IMR-90 (cell line): ENCODE measurements at places on chromosomes 7 and 10. TPM values are rescaled to one million over a fixed set of nuclear protein-coding genes. Genes with fewer than 3 reads are reported as not detected.

The PON2 gene
- 36.2 and 49.7 TPM in 2 replicates for total RNA-seq

The NME8 gene
- total RNA-seq: not detected in 2 replicates

The MACC1 gene
- total RNA-seq: under 0.01 TPM in 2 replicates

The UCMA gene
- not detected in 2 replicates for total RNA-seq

The CDNF gene
- total RNA-seq: 0.72 and 0.83 TPM in 2 replicates

The COL26A1 gene
- total RNA-seq: not detected in 2 replicates

The GJD4 gene
- not detected in 2 replicates for total RNA-seq

The CNTNAP2 gene
- not detected in 2 replicates for total RNA-seq

The CTTNBP2 gene
- total RNA-seq: 11.3 and 11.4 TPM in 2 replicates

The ADCK2 gene
- 7.5 and 10.0 TPM in 2 replicates for total RNA-seq

The GARIN1A gene
- 0.18 and 0.28 TPM in 2 replicates for total RNA-seq

The ADAM22 gene
- total RNA-seq: under 0.01 and 0.18 TPM in 2 replicates

The HMX2 gene
- total RNA-seq: not detected in 2 replicates

The TDRD1 gene
- not detected in 2 replicates for total RNA-seq

The KEL gene
- not detected in 2 replicates for total RNA-seq

The AKR1C4 gene
- total RNA-seq: not detected in 2 replicates

The APBB1IP gene
- total RNA-seq: not detected in 2 replicates

The VGF gene
- total RNA-seq: 0.18 and 0.28 TPM in 2 replicates

The TMEM184A gene
- total RNA-seq: 0.28 and 0.36 TPM in 2 replicates

The EPDR1 gene
- total RNA-seq: under 0.01 TPM in 1 of 2 replicates, not detected in the other

The FOXI2 gene
- total RNA-seq: not detected in 2 replicates

The COL17A1 gene
- total RNA-seq: 0.18 and 0.83 TPM in 2 replicates

The SLC18A3 gene
- total RNA-seq: not detected in 2 replicates

The RASSF4 gene
- 5.9 and 6.1 TPM in 2 replicates for total RNA-seq

The DLX5 gene
- total RNA-seq: not detected in 2 replicates

The SMO gene
- 15.3 and 18.5 TPM in 2 replicates for total RNA-seq

The HTRA1 gene
- 23.1 and 28.5 TPM in 2 replicates for total RNA-seq

The HABP2 gene
- not detected in 2 replicates for total RNA-seq

The NPSR1 gene
- total RNA-seq: not detected in 2 replicates

The PPIF gene
- 29.2 and 29.7 TPM in 2 replicates for total RNA-seq

The EIF5AL1 gene
- 1.1 and 1.7 TPM in 2 replicates for total RNA-seq

The GBX1 gene
- total RNA-seq: not detected in 2 replicates

The SPDYE1 gene
- total RNA-seq: not detected in 2 replicates

The ZCWPW1 gene
- 0.56 and 0.72 TPM in 2 replicates for total RNA-seq

The SPDYE2B gene
- not detected in 2 replicates for total RNA-seq

The ZNF467 gene
- total RNA-seq: under 0.01 TPM in 1 of 2 replicates, not detected in the other

The CALY gene
- not detected in 2 replicates for total RNA-seq

The SPDYE2 gene
- total RNA-seq: not detected in 2 replicates

The CPVL gene
- not detected in 2 replicates for total RNA-seq

The SEMA4G gene
- 0.56 and 0.90 TPM in 2 replicates for total RNA-seq

The OR2A1 gene
- total RNA-seq: not detected in 2 replicates

The FAM237B gene
- total RNA-seq: not detected in 2 replicates

The PPP1R17 gene
- total RNA-seq: not detected in 2 replicates

The CFAP69 gene
- total RNA-seq: 0.72 and 1.7 TPM in 2 replicates

The CNNM1 gene
- 0.18 and 0.28 TPM in 2 replicates for total RNA-seq

The HMX3 gene
- not detected in 2 replicates for total RNA-seq

The KNDC1 gene
- 0.18 and 0.56 TPM in 2 replicates for total RNA-seq

The HKDC1 gene
- total RNA-seq: under 0.01 TPM in 1 of 2 replicates, not detected in the other

The SNCG gene
- total RNA-seq: 10.6 and 11.9 TPM in 2 replicates
